HCT116 (cell line): ENCODE measurements at places on chromosomes 4 and X. TPM values are rescaled to one million over a fixed set of nuclear protein-coding genes. Genes with fewer than 3 reads are reported as not detected.
A peak's percentile ranks its signal among the peaks of the same experiment; 100 is the strongest.

ART3 gene
- not detected for total RNA-seq

DNA sequence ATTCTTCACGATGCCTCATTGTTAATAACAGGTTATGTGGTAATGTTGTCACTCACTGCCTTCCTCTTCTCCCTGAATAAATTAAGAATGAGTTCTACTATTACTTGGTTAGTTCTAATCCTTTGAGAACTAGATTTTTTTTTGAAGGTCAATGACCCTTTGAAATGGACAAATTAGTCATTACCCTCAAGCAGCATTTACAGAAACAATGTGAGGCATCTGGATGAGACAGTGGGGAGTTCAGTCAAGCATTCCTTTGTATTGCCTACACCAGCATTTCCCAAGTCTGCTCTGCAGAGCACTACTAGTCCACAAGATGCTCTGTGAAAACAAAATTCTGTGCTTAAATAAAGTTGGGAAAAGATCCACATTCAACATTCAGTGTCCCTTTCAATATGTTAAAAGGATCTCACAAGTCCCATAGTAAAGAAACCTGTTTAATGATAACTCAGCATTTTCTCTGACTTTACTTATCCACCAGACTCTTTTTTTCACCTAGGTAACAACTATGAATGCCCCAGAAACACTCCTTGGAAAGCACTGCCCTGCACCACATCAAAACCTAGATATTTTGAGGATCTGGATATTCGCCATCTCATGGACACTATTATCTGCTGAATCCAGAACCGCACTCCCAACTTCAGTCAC lies 60.6 kb downstream of the CHRDL1 start:
- H3K36me3 ChIP-seq = no peaks in the 10 kb centered on the region
- no peaks in the 10 kb centered on the region for H3K4me1 ChIP-seq
- H3K4me3 ChIP-seq = no peak overlapping the region
- H3K27me3 ChIP-seq = peaks cover 5% of the 10 kb centered on the region; the same call in 1 of the 2 replicates
- no peak overlapping the region for H3K27ac ChIP-seq
- no peak for DNase-seq

GRCh38 chr4:125044886-125045285 lies 269.9 kb upstream of the FAT4 start:
- no peaks in the 10 kb centered on the region for H3K27me3 ChIP-seq
- H3K27ac ChIP-seq = no peak overlapping the region
- 0 out of 2 replicates have a peak, but pooled peaks cover 4% of the 10 kb centered on the region for H3K4me1 ChIP-seq
- no peak for DNase-seq
- H3K4me3 ChIP-seq = no peak overlapping the region

GRCh38 chrX:107775000-107775733 lies 420 bp downstream of the TSC22D3 start:
- no peak for DNase-seq
- H3K4me1 ChIP-seq = peaks cover 14% of the 10 kb centered on the region; the same call in 1 of the 2 replicates
- H3K4me3 ChIP-seq = peak overlapping the region; percentile 55
- no peaks in the 10 kb centered on the region for H3K27me3 ChIP-seq

TBC1D8B gene
- 9.2 TPM for total RNA-seq

TCEAL1 gene
- not detected for total RNA-seq

GRCh38 chrX:31545191-31545590 lies 473.4 kb upstream of the FTHL17 start:
- no peak overlapping the region for H3K4me3 ChIP-seq
- H3K4me1 ChIP-seq = no peaks in the 10 kb centered on the region
- H3K36me3 ChIP-seq = no peaks in the 10 kb centered on the region
- DNase-seq = no peak
- H3K27me3 ChIP-seq = no peaks in the 10 kb centered on the region
- no peak overlapping the region for H3K27ac ChIP-seq
